Naive thymus-derived CD4-positive, alpha-beta T cell (primary cell): ENCODE measurements at places on chromosomes 5 and 9. TPM values are rescaled to one million over a fixed set of nuclear protein-coding genes. Genes with fewer than 3 reads are reported as not detected.

The HABP4 gene
- total RNA-seq: 15.0 TPM

The ENTREP1 gene
- not detected in 2 replicates for total RNA-seq

The OR1J2 gene
- total RNA-seq: 0.69 TPM

The PCDHB15 gene
- total RNA-seq: not detected in 2 replicates

The PCA3 gene
- total RNA-seq: not detected in 2 replicates

- DNase-seq: no peak
Measured at GRCh38 chr9:78613006-78613405, 316.1 kb downstream of the PSAT1 start.

DNA sequence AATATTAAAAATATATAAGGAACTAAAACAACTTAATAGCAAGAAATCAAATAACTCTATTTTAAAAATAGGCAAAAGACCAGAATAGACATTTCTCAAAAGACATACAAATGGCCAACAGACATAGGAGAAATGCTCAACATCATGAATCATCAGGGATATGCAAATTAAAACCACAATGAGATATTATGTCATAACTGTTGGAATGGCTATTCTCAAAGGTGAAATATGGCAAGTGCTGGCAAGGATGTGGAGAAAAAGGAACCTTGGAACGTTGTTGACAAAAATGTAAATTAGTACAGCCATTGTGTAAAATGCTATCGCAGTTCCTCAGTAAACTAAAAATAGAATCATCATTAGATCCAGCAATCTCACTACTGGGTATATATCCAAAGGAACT, 468.5 kb downstream of the NFIB start:
- no peak for DNase-seq

- DNase-seq: no peak
Measured at GRCh38 chr5:170363671-170364070, 25.5 kb downstream of the KCNMB1 start.

DNA sequence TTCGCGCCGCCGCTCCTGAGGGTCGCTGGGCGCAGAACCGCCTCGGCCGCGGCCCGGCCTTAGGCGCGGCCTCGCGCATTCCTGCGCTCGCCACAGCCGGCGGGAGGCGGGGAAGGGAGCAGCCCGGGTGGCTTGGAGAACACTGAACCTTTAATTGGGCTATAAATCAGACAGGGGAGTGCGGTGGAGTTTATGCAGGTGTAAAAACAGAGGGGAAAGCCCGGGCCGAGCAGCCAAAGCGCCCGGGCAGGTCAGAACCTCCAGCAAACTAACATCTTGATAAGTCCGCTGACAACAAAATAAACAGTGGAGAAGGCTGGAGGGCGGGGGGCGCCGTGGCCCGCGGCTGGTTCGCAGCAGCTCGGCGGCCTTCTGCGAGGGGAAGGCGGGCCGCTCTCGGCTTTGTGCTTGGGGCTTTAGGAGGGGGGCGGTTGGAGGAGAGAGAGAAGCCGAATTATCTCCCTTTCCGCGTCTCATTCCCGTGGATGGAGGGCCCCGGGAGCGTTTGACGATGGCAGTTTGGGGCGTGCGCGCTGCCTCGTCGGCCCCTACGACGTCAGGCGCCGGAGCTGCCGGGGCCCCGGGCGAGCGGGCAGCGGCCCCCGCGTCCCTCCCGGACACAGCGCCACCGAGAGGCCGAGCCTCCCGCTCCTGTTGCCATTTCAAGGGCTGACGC, 11.3 kb downstream of the FOXD1 start:
- DNase-seq: no peak

DNA sequence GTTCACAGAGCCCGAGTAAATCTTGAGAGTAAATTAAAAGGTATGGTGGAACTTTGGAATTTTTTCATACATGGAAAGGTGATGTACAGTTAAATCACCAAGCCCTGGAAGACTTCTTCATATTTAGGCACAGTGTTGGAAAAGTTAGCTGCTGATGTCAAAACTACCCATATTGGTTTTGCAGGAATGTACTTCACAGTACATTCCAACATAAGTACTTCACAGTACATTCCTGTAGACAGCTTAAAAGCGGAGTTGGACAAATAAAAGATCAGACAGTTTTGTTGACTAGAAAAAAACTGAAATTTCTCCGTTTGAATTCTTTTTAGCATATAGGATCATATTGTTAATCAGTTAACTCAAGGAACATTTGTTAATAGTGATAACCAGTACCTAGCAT, 1.8 kb downstream of the RANBP17 start:
- DNase-seq: no peak

DNA sequence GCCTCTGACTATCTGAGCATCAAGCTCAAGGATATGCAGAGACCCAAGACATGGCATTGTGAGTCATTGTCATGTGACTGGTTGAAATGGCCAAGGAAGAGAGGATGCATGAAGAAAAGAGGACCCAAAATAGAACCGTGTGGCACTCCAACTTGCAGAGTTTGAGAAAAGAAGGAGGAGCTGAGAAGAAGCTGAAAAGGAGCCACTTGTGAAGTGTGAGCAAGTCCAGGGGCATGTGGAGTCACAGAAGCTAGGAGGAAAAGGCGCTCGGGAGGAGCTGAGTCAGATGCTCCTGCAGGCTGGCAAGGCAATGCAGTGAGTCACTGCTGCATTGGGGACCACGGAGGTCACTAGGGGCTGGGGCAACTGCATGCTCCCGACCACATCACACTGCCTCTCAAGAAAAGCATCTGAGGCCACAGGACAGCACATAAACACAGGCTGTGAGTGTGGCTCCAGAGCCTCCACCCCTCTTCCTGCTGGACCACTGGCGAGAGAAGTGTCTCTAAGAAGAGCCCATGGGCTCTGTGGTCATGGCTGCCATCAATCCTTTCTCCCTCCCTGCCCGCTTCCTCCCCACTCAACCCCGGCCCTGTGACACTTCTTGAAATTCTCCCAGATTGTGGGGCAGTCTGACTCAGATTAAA, 197.6 kb downstream of the DRD1 start:
- no peak for DNase-seq

- DNase-seq: no peak
Measured at GRCh38 chr5:158754018-158754514, 345.6 kb downstream of the EBF1 start.

DNA sequence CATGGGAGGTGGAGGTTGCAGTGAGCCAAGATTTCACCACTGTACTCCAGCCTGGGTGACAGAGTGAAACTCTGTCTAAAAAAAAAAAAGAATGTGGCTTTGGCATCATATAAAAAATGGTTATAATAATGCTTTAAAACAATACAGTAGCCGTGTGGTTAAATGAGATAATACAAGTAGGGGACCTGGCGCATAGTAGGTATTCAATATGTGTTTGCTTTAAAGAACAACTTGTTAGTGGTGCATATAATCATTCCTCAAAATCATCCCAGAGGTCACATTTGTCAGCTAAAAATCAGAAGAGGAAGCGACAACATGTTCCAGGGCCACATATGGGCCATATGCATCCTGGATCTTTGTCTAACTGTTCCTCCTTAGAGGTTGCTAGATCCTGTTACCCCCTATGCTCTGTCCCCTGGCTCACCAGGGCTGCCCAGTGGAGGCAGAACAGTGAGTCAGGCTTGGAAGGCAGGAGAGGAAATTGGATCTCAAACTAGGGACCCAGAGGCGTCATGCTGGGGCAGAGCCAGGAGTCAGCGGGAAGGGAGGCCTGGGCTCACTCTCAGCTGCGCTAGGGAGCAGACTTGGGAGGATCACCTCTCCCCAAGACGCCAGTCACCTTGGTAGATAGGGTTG, 27.7 kb downstream of the LHX6 start:
- DNase-seq: no peak

DNA sequence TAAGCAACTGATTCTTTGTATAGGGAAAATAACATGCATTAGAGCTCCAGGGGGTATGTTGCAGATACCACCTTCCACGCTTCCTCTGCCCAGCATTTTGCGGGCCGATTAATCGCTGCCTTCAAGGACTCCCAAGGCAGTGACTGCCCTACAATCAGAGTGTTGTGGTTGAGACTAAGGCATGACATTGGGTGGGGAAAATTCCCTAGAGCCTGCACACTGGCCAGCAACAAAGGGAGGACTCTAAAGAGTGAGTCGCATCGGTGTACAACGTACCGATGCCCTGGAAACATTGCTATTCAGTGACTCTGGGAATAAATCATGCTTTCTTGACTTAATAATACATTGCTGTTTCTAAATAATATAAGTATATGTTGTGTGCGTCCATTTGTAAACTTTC, 119.7 kb downstream of the ZNF462 start:
- no peak for DNase-seq

DNA sequence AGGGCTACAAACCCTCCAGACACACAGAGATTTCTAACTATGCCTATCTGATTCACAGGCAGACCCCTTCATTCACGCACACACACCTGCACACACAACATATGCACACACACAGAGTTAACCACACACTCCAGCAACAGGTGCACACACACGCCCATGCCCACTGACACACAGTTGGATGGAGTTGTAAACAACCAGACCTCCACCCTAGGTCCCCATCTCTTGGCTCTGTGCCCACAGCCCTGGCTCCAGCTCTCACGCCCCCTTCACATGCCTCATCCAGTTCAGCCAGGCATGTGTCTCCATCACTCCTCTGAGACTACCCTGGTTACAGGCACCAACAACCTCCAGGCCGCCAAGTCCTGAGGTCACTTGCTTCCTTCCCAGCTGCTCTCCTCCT, 61.1 kb downstream of the PSD2 start:
- no peak for DNase-seq

DNA sequence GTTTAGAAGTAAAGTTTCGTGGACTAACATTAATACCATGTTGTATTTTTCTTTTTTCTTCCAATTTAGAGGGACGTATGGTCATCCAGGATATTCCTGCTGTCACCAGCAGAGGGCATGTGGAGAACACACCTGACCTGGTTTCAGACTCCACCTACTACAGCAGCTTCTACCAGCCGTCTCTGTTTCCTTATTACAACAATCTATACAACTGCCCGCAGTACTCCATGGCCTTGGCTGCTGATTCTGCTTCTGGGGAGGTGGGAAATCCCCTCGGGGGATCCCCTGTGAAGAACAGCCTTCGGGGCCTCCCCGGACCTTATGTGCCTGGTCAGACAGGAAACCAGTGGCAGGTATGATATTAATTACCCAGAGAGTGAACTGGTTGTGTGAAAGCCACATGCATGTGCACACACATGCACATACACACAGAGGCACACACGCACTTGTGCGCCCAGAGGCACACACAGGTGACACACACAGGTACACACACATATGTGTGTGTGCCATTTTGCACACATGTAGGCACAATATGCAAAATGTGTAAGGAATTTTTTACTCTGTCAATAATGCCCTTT, 52.4 kb downstream of the DMRT1 start:
- peak; percentile 7 for DNase-seq

- no peak for DNase-seq
Measured at GRCh38 chr9:131173995-131174394, 48.6 kb downstream of the NUP214 start.

DNA sequence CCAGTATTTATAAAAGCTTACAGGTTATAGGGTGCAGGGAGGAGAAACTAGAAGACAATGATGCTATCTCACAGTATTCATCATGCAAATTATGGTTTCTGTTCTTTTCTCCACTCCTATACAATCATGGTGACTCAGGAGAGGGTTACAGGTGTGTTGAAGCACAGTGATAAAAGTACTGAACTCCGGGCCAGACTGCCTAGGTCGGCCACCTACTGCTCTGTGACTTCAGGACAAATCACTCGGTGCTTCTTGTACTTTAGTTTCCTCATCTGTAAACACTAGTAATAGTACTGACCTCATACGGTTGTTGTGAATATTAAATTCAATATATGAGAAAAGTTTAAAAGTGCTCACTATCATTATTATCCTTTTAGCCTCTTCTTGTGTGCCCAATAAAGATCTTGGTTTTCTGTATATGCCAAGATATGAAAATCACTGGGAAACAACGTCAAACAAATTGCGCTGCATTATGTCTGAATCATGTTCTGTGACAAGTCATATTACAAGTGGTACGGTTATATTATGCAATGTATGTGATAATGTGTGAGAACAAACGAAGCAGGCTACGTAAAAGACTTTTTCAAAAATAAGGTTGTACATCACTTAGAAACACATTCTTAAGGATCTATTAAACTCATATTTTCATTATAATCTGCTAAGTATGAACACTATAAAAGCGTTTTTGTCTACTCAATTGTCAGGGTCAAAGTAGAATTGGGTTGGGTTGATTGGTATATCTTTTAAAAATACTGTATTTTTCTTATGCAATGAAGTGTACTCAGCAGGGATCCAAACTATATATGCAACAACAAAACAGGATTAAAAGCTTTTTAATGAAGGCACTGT, 153.3 kb downstream of the EFNA5 start:
- DNase-seq: no peak

- DNase-seq: no peak
Measured at GRCh38 chr5:27523629-27524028, 485.2 kb upstream of the CDH9 start.

GRCh38 chr5:159258361-159258760, 4.7 kb upstream of the UBLCP1 start:
- DNase-seq: no peak

DNA sequence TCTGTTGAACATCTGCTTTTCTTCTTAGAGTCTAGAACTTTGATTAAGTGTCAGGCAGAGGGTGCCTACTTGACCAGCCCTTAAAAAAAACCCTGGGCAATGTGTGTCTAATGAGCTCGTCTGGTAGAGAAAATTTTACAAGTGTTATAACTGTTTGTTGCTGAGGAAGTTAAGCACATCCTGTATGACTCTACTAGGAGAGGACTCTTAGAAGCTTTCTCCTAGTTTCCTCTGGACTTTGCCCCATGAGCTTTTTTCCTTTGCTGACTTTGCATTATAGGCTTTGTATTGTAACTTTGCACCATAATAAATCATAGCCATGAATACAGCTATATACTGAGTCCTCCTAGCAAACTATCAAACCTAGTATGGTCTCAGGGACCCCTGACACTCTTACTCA, 39.4 kb downstream of the GNG10 start:
- no peak for DNase-seq

DNA sequence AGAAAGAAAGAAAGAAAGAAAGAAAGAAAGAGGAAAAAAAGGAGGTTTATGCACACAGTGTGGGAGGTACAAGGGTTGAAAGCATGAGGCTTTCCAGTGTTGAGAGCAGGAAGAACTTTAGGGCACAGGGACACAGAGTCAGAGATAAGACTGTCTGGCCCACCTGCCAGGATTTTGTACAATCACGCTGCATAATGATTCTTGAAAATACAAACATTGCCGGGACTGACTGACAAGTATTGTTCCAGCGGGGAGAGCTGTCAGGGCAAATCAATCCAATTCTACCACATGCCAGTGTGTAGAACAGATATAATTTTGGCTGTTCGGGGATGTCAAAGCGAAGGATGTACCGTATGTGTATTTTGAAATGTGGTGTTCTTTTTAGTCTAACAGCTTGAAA, 254.7 kb downstream of the NTRK2 start:
- DNase-seq: no peak
